ENCODE measurements at places on chromosomes 12 and 14.

GRCh38 chr12:22787557-22787956 lies 162.6 kb downstream of the ETNK1 start:
- no peak for DNase-seq

GRCh38 chr12:27592548-27592947 lies 68.5 kb downstream of the PPFIBP1 start:
- no peak for DNase-seq

DNA sequence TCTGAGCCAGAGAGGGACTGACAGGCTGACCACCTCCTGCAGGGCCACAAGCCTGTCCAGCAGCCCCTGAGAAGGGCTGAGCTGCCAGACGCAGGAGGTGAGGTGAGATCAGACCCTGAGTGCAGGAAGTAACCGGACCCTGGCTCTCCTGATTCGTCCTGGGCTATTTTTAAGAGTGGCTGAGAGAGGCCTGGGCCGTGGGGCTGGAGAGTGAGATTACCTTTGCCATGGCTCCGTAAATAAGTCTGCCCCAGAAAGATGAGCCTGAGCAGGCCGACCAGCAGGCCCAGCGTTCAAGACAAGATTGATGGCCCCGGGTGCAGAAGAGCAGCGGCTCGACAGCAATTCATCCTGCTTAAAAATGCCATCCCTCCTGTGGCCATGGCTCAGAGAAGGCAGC lies 54.2 kb downstream of the SPTB start:
- no peak for DNase-seq

DNA sequence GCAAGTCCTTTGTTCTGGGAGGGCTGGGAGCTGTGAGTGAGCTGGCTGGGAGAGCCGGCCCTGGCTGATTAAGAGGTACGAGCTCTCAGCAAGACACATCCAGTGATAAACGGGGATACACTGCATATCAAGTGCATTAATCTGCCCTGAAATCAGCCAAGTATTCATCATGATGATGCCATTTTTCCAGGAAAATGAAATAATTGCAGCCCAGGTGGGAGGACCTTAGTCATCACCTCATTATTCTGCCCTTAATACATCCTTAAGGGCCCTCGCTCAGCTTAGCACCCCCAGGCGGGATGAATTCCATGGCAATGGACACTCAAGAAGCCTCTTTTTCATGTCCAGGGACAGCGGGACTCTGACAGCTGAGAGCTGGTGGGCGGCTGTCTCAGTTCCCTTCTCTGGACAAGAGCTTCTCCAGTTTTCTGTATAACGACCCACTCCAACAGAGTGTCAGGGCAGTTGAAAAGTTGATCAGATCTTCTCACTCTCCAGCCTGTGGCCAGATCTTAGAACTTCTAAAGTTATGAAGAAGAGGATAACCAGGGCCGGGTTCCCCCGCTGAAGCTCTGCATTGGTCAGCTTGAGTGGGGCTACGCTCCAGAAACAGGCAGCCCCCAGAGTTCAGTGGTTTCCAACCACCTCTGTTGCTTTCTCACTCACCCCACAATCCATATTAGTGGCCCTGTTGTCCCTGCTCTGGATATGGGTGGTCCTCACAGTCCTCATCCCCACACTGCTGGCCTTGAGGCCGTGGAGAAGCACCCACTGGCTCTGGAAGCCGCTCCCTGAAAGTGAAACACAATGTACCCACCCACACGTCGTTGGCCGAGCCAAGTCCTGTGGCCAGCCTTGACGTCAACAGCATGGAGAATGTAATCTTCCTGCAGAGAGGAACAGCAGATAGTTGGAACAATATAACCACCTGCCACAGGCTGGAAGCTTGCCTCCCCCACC lies 306.2 kb upstream of the DIO3 start:
- DNase-seq = no peak

DNA sequence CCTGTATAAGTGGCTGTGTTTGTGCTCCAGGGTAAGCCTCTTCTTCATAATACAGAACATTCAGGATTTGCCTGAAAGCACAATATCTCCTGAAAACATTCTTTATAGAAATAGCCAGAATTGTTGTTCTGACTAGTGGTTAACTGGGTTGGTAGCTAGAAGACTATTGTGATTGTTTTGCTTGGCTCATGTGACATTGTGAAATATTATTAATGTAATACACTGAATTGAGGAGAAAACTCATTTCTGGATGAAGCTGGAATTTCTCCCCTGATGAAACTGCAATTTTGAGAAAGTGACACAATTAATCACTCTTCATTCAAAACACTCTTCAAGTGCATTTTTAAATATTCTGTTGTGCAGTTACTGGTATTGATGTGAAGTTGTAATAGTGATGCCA lies 172.3 kb upstream of the PTPRQ start:
- no peak for DNase-seq

GRCh38 chr14:45246151-45246550 lies 6.9 kb downstream of the MIS18BP1 start:
- DNase-seq = no peak

- DNase-seq = no peak
Measured at GRCh38 chr12:115964626-115965025, 312.9 kb downstream of the MED13L start.

DNA sequence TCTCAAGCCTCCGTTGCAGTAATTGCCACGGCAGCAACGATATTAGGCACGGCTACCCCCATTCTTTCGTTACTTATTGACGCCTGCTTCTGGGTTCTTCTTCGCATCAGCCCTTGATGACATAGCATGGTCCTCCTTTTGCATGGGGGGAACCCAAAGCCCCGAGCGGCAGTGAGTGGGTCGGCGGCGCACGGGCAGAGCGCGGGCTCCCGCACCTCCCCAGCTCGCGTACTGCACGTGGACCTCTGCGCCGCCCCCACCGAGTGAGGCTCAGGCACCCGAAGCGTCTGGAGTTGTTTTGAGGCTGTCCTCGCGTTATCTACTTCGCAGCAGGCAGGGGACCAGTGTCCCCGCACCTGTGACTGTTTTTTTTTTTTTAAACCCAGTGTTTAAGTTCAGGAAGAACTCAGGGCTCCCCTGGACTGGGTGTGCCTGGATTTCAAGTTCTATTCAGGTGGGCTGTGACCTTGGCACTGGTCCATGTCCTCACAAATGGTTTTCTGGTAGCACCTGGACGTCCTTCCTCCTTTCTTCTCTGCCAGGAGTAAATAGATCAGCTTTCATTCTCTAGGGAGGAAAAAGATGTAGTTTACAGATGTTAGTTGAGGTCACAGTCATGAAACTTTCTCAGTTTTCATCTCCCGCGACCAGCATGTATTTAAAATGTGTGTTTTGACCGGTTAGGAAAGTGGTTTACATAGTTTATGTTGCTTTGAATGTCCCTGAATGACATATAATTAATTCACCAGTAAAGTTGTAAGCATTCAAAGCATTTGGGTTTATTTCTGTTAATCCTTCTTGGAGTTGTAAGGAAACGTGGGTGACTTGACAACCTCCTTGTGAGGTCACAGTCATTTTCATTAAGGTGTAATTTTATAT lies 1.4 kb upstream of the FOXN4 start:
- DNase-seq = no peak

DNA sequence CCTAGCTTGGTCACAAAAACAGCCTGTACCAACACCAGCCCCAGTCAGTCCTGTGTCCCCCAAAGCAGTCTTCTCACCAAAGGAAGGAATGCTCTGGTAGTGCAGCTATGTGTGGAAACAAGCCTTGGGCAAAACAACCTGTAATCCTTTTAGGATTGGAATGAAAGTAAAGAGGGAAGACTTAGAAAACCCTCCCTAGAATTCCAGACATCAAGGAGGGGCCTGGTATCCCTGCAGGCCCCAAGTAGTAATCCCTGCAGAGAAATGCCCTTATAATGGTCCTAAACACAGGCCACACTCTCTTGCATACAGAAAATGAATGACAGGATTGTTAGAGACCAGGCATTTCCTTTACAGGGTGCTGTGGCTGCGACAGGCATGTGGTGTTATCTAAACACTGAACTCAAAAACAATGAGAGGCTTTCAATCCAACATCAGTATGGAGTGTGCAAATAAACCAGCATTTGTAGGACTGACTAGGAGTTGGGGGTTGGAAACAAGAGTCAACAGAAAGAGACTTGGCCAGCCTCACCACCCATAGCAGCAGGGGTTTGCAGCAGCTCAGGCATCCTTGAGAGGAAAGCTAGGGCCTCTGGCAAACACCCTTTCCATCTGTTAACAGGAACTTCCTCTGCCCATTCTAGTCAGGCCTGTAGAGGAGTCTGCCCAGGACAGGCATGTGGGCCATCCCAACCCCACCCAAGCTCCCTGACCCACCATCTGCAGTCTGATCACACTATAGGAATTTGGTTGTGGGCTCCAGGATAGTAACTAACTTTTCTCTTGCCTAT lies 59.1 kb downstream of the DCAF5 start:
- DNase-seq = no peak

DNA sequence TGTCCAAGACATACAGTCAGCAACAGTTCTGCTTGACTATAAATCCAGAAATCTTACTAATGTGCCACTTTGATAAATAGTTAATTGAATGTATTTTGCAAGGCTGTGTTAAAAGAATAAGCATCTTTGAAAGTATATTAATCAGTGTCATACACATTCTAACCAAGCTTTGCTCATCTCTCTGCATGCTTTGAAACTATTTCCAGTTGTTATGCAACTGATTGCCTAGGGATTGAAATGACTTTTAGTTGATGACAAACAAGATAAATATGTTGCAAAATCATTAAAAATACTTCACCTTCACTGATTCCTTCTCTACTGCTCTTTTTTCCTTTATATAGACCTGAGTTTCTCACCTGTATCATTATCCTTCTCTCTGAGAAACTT lies 91.3 kb downstream of the AEBP2 start:
- DNase-seq = no peak

- no peak for DNase-seq
Measured at GRCh38 chr14:74638966-74639365, 26.9 kb upstream of the LTBP2 start.

DNA sequence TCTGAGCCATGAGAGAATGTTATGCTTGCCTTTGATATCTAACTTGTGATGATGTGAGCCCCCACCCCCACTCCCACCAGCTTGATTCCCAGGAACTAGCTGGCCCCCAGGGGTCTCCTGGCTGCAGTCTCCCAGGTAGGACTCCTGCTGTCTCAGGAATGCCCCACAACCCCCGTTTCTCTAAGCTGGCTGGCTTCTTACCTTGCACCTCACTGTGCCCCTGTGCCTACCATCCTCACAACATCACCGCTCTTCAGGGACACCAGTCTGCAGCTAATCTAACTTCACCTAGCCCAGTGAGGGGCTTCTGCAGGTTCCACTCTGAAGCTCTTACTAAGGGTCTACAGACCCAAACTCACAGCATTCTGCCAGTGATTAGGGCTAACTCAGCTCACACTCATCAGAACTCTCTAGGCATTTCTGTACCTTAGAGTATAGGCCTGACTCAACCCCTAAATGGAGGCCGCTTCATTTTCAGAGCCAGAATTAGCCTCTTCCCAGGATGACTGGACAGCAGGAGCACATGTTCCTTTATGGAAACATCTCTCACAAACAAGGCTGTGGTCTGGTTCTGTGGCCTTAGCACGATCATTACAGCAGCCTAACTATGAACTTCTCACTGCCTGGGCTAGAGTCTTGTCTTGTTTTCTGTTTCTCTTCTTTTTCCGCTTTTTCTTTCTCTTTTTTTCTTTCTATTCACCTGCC lies 72.8 kb upstream of the IFNG-AS1 start:
- no peak for DNase-seq

DNA sequence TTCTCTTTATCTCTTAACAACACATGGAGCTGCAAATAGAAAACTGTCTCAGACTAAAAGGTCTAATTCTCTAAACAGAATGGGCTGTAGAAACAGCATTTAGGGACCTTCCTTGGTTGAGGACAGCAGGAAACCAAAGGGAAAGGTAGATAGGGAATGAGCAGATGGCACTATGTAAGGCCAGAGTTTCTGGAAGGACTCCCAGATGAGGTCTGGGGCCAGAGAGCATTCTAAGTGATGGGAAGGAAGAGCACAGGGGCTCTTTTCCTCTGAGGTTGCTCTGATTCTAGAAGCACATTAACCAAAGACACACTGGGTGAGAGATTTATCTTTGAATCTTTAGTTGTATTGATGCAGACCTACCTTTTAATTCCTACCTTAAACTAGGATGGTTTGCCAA lies 79.4 kb downstream of the TPH2 start:
- no peak for DNase-seq

DNA sequence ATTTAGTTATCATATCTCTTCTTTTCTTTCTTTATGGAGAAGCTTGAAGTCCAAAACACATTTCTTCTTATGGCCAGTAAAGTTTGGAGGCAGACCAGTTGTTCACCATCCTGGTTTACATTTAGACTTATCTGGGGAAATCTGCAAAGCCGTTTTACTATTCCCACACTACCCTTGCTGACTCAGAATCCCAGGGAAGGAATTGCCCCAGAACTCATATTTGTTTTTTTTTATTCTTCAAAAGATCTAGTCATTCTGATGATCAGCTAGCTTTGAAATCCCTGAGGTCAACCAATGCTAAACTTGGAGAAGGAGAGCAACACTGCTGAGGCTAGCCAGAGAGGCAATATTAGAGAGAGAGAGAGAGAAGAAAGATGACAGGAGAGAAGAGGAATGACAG lies 12.3 kb upstream of the LMO3 start:
- DNase-seq = no peak

GRCh38 chr12:66329941-66330340 lies 27.6 kb downstream of the HELB start:
- no peak for DNase-seq
